Ovary (tissue), 10 donors: ENCODE measurements at places on chromosomes 7 and 10. TPM values are rescaled to one million over a fixed set of nuclear protein-coding genes. Genes with fewer than 3 reads are reported as not detected.

The DNAJC2 gene
- 21.9 TPM for total RNA-seq

The OGDHL gene
- total RNA-seq, result 0.60 TPM

The SCIN gene
- 2.6 TPM for total RNA-seq

The PRPS1L1 gene
- not detected for total RNA-seq

The RAMP3 gene
- total RNA-seq, result 2.9 TPM

DNA sequence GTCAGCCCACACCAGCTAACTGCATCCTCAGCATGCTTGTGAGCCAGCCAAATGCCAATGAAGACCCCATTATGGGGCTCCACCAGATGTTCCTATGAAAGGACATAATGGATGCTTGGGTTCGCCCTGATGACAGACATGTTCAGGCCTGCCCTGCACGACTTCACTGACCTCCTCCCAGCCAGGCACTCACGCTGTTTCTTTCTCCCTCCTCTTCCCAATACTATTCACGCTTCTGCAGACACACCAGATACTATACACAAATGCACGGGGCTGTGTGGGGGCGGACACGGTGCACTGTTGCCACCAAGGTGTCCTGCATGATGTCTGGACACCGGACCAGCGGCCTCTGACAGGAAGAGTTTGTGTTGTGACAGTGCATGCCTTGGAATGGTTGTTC is 284.2 kb downstream of the PRPF18 start:
- DNase-seq, result no peak
